ENCODE measurements at places on chromosomes 16 and 17. TPM values are rescaled to one million over a fixed set of nuclear protein-coding genes. Genes with fewer than 3 reads are reported as not detected.

DNA sequence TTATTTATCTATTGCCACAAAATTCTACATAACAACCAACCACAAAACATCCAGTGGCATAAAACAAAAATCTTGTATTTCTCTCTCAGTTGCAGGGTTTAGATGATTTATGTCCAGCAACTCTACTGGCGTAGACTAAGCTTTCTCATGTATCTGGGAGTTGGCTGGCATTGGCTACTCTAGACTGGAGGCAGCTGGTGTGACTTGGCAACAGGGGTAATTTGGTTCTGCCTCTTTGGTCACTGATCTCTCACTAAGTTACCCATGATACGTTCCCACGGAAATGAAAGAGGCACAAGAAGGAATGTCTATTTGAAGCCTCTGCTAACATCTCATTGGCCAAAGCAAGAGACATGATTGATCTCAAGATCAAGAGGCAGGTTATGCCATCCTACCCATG lies 144.0 kb downstream of the HS3ST3B1 start:
- H3K4me1 ChIP-seq = peaks cover 5% of the 10 kb centered on the region

DNA sequence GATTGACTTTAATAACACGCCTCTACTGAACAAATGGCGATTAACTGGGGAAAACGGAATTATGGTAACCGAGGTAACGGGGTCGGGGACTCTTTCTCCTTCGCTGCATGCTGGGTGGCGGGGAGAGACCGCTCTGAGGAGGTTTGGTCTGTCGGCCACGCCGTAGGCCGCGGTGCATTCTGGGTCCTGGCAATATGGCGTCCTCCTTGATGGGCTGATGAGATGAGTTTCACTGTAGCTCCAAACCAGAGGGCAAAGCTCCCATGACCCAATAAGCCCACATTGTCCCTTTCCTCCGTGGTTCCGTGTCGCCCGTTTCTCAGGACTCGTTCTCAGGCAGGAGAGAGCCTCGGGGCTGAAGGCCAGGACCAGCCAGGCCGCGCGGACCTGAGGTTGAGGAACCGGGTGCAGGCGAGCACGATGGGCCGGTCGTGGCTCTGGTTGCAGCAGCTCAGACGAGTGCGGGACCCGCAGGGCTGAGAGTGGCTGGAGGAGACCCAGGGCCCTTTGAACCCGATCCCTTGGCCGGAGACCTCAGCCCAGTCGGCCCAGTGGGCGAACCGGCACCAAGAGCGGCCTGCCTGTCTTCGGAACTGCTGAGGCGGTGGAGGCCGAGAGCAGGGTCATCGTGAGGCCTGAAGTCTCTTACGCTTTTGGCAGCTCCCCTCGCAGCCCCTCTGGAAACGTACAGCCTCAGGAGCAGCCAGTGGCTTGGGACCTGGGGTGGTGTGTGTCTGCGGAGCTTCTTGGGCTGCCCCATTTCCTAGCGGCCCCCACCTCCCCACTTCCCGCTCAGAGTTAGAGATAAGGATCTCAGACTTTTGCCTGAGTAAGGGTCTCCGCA lies at the start of gene RPTOR:
TSS of gene RPTOR (plus strand) at position 184 of the 844 bp plus-strand sequence. CDS start 792 bp downstream, outside the sequence.
- peak within 1 kb of the TSS; percentile 93 for H3K4me3 ChIP-seq
- no peaks in the 10 kb centered on the region for H3K27me3 ChIP-seq
- H3K36me3 ChIP-seq = no peaks in the 10 kb centered on the region

DNA sequence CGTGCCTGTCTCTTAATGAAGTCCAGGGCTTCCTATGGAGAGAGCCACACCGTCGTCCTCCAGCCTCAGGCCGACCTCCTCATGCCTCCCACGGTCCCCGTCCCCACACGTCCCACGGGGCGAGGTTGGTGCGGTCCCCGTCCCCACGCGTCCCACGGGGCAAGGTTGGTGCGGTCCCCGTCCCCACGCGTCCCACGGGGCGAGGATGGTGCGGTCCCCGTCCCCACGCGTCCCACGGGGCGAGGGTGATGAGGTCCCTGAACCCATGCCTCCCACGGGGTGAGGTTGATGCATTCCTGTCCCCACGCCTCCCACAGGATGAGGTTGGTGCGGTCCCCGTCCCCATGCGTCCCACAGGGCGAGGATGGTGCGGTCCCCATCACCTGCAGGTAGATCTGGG lies 20.9 kb downstream of the GALNS start:
- no peaks in the 10 kb centered on the region for H3K4me1 ChIP-seq
- no peaks in the 10 kb centered on the region for H3K27me3 ChIP-seq
- no peak overlapping the region for H3K4me3 ChIP-seq
- no peaks in the 10 kb centered on the region for H3K36me3 ChIP-seq

DNA sequence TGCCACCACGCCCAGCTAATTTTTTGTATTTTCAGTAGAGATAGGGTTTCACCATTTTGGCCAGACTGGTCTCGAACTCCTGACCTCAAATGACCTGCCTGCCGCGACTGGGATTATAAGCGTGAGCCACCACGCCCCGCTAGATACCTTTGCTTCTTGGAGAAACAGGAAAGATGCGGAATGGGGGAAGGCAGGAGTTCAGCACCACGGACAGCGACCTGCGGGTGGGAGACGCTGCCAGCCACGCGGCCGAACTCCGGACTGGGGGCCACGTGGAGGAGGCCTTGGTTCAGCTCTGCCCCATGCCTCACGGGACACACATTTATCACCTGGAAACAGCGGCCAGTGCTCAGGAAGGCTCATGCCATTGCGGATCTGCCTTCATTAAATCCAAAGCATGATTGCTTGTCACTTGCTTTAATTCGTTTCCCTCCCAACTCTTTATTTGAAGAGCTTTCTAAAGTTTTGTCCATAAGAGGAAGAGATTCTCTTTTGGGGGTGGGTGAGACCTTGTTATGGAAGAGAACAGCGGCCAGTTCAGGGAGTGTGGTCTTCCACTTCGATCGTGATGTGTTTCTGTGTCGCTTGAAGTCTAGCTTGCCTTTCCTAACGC lies 219.9 kb downstream of the ENGASE start:
- H3K4me3 ChIP-seq = no peak overlapping the region
- no peaks in the 10 kb centered on the region for H3K4me1 ChIP-seq
- peak; percentile 62 for DNase-seq
- H3K27me3 ChIP-seq = peaks cover 81% of the 10 kb centered on the region

- H3K4me3 ChIP-seq = no peak overlapping the region
- peaks cover 46% of the 10 kb centered on the region for H3K4me1 ChIP-seq
- H3K27me3 ChIP-seq = no peaks in the 10 kb centered on the region
Measured at GRCh38 chr17:57888311-57889216, 38.7 kb upstream of the MRPS23 start.

- peaks cover 76% of the 10 kb centered on the region for H3K27me3 ChIP-seq
- H3K4me1 ChIP-seq = no peaks in the 10 kb centered on the region
- no peak overlapping the region for H3K27ac ChIP-seq
- DNase-seq = no peak
Measured at GRCh38 chr17:14310605-14311004, 9.7 kb downstream of the HS3ST3B1 start.

GRCh38 chr16:4830408-4830807 lies 16.7 kb downstream of the GLYR1 start:
- DNase-seq = no peak
- H3K27me3 ChIP-seq = no peaks in the 10 kb centered on the region

- H3K4me1 ChIP-seq = no peaks in the 10 kb centered on the region
- no peaks in the 10 kb centered on the region for H3K27me3 ChIP-seq
- H3K4me3 ChIP-seq = no peak overlapping the region
Measured at GRCh38 chr17:12821376-12821940, 32.2 kb downstream of the ARHGAP44 start.

GRCh38 chr17:13182854-13183253 lies 165.0 kb upstream of the ELAC2 start:
- H3K4me3 ChIP-seq = no peak overlapping the region
- no peak for DNase-seq
- no peaks in the 10 kb centered on the region for H3K36me3 ChIP-seq
- no peak overlapping the region for H3K27ac ChIP-seq
- H3K27me3 ChIP-seq = peaks cover 15% of the 10 kb centered on the region
- H3K4me1 ChIP-seq = 0 out of 2 replicates have a peak, but pooled peaks cover 5% of the 10 kb centered on the region

- no peaks in the 10 kb centered on the region for H3K36me3 ChIP-seq
- no peak overlapping the region for H3K4me3 ChIP-seq
- H3K4me1 ChIP-seq = peaks cover 13% of the 10 kb centered on the region
- DNase-seq = no peak
- H3K27me3 ChIP-seq = no peaks in the 10 kb centered on the region
Measured at GRCh38 chr17:78239489-78239931, 8.1 kb downstream of the TMEM235 start.

- H3K27me3 ChIP-seq = no peaks in the 10 kb centered on the region
- no peak overlapping the region for H3K4me3 ChIP-seq
- peaks cover 12% of the 10 kb centered on the region for H3K4me1 ChIP-seq
- no peaks in the 10 kb centered on the region for H3K36me3 ChIP-seq
Measured at GRCh38 chr17:43366891-43367736, 31.7 kb upstream of the ARL4D start.

- peaks cover 25% of the 10 kb centered on the region for H3K4me1 ChIP-seq
- no peaks in the 10 kb centered on the region for H3K27me3 ChIP-seq
- no peak overlapping the region for H3K27ac ChIP-seq
- H3K36me3 ChIP-seq = no peaks in the 10 kb centered on the region
- H3K4me3 ChIP-seq = no peak overlapping the region
- no peak for DNase-seq
Measured at GRCh38 chr16:53752560-53752959, 48.6 kb downstream of the FTO start.

DNA sequence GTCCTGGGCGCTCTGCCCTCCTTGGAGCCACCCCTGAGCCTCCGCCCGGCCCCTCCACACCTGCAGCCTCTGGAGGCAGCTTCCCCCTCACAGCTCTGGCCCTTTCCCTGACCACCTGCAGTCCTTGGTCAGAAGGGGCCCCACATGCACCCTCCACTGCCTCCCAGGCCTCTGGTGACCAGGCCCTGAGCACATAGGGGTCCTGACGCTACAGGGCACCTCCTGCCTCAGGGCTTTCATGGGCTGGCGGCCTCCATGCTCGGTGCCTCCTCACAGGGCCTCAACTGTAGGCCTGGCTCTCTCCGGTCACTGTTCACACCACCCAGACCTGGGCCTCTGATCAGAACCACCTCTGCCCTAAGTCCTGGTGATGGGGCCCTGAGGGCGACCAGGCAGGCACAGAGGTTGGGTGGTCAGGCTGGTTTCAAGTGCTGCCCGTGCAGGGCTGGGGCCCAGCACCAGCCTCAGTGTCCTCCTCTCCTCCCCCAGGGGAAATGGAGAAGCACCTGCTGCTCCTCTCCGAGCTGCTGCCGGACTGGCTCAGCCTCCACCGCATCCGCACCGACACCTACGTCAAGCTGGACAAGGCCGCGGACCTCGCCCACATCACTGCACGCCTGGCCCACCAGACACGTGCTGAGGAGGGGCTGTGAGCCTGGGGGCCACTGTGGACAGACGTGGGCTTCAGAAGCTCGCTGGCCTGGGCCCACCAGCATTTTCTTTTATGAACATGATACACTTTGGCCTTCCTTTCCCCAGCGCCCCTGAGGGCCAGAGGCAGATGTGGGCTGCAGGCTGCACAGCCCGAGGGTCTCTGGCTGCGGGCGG lies 3.9 kb downstream of the APRT start:
- no peaks in the 10 kb centered on the region for H3K27me3 ChIP-seq
- no peak for DNase-seq
- H3K27ac ChIP-seq = no peak overlapping the region
- H3K4me3 ChIP-seq = no peak overlapping the region
- H3K4me1 ChIP-seq = peaks cover 17% of the 10 kb centered on the region
- peaks cover 12% of the 10 kb centered on the region for H3K36me3 ChIP-seq

DNA sequence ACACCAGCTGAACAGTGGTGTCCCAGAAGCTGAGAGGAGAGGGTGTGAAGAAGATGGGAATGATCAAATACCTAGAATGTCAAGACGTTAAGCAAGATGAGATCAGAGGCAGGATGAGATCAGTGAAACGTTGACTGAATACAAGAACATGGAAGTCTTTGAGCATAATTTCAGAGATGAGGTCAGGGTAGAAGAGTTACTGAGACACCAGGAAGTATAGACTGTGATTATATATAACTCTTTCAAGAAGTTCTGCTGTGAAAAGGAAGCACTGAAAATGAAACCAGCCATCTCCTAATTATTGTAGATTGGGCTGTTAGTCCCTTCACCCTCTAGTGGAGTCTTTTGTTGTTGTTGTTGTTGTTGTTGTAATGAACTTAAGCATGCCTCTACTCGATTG lies 9.1 kb downstream of the SHCBP1 start:
- no peak for DNase-seq
- no peak overlapping the region for H3K27ac ChIP-seq
- no peaks in the 10 kb centered on the region for H3K4me1 ChIP-seq
- no peaks in the 10 kb centered on the region for H3K27me3 ChIP-seq
- no peak overlapping the region for H3K4me3 ChIP-seq
- peaks cover 24% of the 10 kb centered on the region for H3K36me3 ChIP-seq

- H3K36me3 ChIP-seq = peaks cover 15% of the 10 kb centered on the region
- no peaks in the 10 kb centered on the region for H3K27me3 ChIP-seq
- H3K4me3 ChIP-seq = no peak overlapping the region
- no peaks in the 10 kb centered on the region for H3K4me1 ChIP-seq
- H3K27ac ChIP-seq = no peak overlapping the region
Measured at GRCh38 chr16:81671738-81672597, 107.1 kb upstream of the PLCG2 start.

GRCh38 chr17:34374457-34374856 lies 11.4 kb upstream of the CCL1 start:
- no peak overlapping the region for H3K27ac ChIP-seq
- no peaks in the 10 kb centered on the region for H3K4me1 ChIP-seq
- H3K36me3 ChIP-seq = no peaks in the 10 kb centered on the region
- H3K27me3 ChIP-seq = 0 out of 2 replicates have a peak, but pooled peaks cover 4% of the 10 kb centered on the region
- DNase-seq = no peak

DNA sequence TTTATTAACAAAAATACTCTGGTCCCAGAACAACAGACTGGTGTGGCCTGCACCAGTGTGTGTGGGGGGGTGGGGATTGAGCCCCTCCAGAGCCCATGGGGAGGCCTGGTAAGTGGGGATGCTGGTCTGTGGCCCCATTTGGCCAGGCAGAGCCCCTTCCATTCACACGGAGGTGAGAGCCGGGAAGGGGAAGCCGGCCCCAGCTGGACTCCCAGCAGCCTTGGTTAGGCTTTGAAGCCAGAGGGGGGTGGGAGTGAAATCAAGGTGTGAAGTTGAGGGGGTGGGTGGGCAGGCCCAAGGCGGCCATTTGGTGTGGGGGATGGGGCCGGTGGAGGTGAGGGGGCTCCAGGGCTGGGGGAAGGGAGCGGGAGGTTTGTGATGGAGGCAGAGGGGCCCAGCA lies 5.9 kb downstream of the TBX6 start:
- DNase-seq = no peak
- no peak overlapping the region for H3K27ac ChIP-seq
- no peak overlapping the region for H3K4me3 ChIP-seq
- H3K4me1 ChIP-seq = peaks cover 15% of the 10 kb centered on the region
- H3K36me3 ChIP-seq = peaks cover 4% of the 10 kb centered on the region
- no peaks in the 10 kb centered on the region for H3K27me3 ChIP-seq

GRCh38 chr17:43927060-43927864 lies 15.0 kb downstream of the PPY start:
- no peaks in the 10 kb centered on the region for H3K36me3 ChIP-seq
- H3K27me3 ChIP-seq = peaks cover 7% of the 10 kb centered on the region
- H3K27ac ChIP-seq = no peak overlapping the region
- DNase-seq = peak; percentile 36
- peaks cover 11% of the 10 kb centered on the region for H3K4me1 ChIP-seq
- H3K4me3 ChIP-seq = peak overlapping the region; percentile 66

The ATP2C2 gene
- 26.0 TPM for total RNA-seq

The SPNS3 gene
- total RNA-seq = 0.69 TPM

The STH gene
- total RNA-seq = not detected

The CORO6 gene
- total RNA-seq = 0.58 TPM

The KRT10 gene
- 24.8 TPM for total RNA-seq

The GINS3 gene
- total RNA-seq = 17.5 TPM

The FBXW10 gene
- total RNA-seq = 0.15 TPM

The DNAH2 gene
- total RNA-seq = 0.62 TPM

The BRICD5 gene
- total RNA-seq = 2.1 TPM

The KRTAP2-2 gene
- total RNA-seq = not detected

The KRTAP9-4 gene
- total RNA-seq = not detected

The TPSB2 gene
- total RNA-seq = not detected

The NPIPA8 gene
- total RNA-seq = not detected
